ENCODE measurements at places on chromosomes 12 and 14.

- DNase-seq, result no peak
Observed at GRCh38 chr14:73254247-73255004, 17.1 kb downstream of the PAPLN start.

GRCh38 chr14:81211844-81212243 is 8.9 kb downstream of the GTF2A1 start:
- no peak for DNase-seq

DNA sequence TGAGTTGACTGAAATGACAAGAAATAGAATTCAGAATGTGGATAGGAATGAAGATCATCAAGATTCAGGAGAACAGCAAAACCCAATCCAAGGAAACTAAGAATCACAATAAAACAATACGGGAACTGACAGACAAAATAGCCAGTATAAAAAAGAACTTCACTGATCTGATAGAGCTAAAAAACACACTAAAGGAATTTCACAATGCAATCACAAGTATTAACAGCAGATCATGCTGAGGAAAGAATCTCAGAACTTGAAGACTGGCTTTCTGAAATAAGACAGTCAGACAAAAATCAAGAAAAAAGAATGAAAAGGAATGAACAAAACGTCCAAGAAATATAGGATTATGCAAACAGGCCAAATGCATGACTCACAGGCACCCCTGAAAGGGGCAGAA is 15.3 kb upstream of the OR5AU1 start:
- DNase-seq, result no peak

DNA sequence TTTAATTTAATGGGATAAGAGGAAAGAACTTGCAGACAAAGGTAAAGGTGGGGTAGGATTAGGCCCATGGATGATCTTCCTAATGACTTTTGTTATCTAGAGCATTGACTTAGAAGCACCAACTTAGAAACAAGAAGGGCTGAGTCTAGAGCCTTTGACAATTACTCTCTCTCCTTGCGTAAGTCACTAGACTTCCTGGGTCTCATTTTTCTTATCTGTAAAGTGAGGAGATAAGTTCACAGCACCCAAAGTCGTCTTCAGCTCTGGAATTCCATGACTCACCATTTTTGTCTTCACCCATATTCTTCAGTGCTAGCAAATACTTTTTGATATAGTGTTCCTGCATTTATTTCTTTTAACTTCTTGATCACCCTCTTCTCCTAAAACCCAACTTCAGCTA is 75.7 kb downstream of the SSPN start:
- no peak for DNase-seq

- no peak for DNase-seq
Observed at GRCh38 chr12:79233341-79233781, 368.8 kb downstream of the SYT1 start.

DNA sequence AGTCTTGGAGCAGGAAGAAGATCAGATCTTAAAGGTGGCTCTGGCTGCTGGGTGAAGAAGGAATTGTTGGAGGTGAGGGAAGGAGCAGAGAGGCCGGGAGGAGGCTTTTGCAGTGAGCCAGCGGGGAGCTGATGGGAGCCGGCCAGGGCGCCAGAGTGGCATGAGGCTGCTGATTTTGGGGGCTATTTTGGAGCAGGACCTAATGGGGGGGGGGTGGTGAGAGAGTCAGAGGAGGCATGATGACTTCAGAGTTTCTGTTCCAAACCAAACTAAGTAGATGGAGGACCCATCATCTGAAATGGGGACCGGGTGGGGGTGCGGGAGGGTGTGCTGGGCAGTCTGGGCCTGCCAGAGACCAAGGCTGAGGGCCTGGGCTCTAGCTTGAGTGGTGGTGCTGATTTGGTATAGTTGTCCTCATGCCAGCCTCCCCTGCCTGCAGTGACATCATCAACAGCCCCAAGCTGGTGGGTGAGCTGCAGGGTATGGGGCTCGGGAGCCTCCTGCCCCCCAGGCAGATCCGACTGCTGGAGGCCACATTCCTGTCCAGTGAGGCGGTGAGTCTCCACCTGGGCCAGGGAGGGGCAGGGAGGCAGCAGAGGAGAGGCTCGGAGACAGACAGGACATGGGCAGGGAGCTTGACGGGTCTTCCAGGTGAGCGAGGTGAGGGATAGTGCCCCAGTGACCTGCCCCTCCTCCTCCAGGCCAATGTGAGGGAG is 6.2 kb downstream of the TNFAIP2 start:
- DNase-seq, result no peak

- DNase-seq, result no peak
Observed at GRCh38 chr12:69003991-69004390, 71.0 kb upstream of the CPM start.

GRCh38 chr12:62711631-62712241 is 223.2 kb downstream of the PPM1H start:
- no peak for DNase-seq

GRCh38 chr14:61640158-61641136 is 54.9 kb upstream of the HIF1A start:
- DNase-seq, result no peak

- no peak for DNase-seq
Observed at GRCh38 chr12:124241776-124242528, 52.9 kb upstream of the RFLNA start.

DNA sequence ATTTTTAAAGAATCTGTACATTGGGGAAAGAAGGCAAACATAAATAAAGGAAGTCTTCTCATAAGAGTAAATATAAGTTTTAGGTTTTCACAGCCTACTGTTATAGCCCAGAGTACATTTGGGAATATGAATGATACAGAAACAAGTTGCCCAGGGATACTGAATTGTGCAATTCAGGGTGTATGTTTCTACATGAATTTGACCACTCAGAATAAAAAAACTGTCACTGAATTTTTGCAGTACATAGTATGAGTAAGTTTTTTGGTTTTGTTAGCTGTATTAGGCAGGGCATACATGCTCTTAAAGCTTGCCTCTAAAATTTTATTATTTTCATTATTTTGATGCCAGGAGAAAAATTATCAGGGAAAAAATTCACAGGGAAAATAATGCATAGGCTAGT is 6.6 kb upstream of the PCNX4 start:
- DNase-seq, result no peak

DNA sequence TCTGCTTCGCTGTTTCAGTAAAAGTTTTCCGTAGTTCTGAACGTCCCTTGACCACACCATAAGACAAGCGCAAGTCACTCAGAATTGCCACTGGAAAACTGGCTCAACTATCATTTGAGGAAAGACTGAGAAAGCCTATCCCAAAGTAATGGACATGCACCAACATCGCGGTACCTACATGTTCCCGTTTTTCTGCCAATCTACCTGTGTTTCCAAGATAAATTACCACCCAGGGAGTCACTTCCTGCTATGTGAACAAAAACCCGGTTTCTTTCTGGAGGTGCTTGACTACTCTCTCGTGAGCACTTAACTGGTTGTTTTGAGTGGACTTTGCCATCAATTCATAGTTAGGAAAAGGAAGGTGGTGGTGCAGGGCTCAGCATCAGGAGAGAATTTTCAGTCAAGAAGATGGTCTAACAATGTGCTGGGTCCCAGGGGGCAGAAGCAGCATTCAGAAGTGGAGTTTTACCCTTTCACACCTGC is 1.4 kb downstream of the EGLN3 start:
- DNase-seq, result no peak

- no peak for DNase-seq
Observed at GRCh38 chr12:6444031-6444430, 724 bp upstream of the CD27 start.

GRCh38 chr12:106308121-106308520 is 5.6 kb downstream of the TCP11L2 start:
- DNase-seq, result no peak

DNA sequence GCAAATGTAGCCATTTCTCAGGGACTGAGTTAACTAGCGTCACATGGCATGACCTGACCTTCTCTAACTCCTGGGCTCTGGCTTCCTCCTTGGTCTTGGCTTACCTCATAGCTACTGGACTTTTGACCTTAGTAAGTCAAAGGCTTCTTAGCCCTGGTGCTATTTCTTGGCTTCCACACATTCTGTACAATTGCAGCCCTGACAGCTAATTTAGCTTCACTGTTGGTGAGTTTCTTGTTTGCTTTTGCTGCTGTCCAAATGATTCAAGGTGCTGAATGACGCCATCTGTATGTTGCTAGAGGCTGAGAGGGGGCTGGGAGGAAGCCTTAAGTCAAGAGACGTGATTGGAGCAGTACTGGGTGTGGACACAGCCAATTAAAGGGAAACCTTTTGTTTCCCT is 202.7 kb downstream of the PRKD1 start:
- no peak for DNase-seq

GRCh38 chr12:108447168-108447832 is 67.8 kb upstream of the FICD start:
- DNase-seq, result no peak

DNA sequence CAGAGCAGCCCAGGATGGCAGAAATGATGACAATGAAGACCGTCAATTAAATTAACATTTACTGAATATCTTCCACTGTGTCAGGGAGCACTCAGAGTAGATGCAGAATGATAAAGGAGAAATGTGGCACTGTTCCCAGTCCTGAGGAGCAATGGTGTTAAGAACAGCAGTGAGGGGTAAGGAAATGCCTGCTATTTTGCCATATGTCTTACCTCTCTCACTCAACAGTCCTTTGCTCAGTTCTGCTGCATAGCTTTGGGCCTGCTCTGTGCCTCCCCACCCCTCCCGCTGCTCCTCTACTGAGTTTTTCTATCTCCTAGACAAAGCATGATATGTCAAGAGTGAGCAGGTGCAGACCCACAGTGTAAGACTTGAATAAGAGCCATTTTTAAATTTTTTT is 318.8 kb downstream of the NAV3 start:
- DNase-seq, result no peak

- DNase-seq, result no peak
Observed at GRCh38 chr14:105185001-105185400, 3.9 kb upstream of the NUDT14 start.

GRCh38 chr12:40831916-40832315 is 139.7 kb downstream of the CNTN1 start:
- no peak for DNase-seq

DNA sequence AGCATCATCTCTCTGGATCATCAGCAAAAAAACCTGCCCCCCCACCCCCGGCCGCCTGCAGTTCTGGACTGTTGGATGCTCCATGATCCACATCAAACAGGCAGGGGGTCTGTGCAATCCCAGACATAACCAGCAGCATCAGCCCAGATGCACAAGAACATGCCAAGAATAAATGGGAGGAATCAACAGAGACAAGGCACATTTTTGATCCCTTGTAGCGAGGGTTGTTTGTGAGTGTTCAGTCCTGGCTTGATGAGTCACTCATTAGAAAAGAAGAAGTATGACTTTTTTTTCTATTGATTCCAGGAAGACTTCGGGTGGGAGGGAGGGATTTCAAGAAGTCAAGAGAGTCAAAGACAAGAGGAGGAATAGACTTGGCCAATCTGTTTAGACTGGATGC is 244.2 kb downstream of the KSR2 start:
- no peak for DNase-seq

- DNase-seq, result no peak
Observed at GRCh38 chr12:109820816-109821381, 12.3 kb downstream of the TRPV4 start.

- no peak for DNase-seq
Observed at GRCh38 chr12:124562796-124563181, 4.6 kb downstream of the NCOR2 start.

DNA sequence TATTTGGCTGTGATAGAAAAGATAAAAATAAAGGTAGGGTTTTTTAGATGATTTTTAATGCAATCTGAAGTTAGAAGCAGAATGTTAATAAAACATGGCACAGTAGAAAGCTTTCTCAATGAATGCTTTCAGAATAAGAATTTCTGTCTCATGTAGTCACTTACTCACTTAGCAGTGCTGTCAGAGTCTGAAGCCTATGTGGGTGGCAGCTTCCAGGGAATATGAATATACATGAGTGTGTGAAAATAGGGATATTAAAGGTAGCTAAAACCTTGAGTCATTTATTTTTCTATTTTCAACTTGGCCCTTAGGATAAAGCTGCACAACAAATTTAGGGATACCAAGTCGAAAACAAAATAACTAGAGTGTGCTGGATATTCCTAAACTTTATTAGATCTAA is 427.9 kb downstream of the AEBP2 start:
- DNase-seq, result no peak

DNA sequence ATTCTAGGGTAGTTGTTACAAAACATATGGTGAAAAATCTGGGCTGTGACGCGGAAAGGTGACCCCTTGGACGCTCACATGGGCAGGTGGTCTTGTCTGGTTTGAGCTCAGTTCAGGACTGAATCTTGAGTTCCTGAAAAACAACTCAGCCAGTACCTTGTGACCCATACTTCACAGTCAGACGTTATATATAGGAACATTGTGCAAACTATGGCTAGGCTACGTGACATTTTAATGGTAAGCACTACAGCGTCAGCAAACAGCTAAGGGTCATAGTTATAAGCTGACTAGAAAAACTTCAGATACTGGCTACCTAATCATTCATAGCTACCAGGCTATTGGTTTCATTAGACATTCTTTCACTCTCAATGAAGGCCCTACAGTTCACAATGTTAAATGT is 14.8 kb upstream of the EDDM3A start:
- no peak for DNase-seq

GRCh38 chr14:23694085-23694948 is 58.2 kb downstream of the DHRS2 start:
- DNase-seq, result no peak

- DNase-seq, result peak; percentile 36
Observed at GRCh38 chr14:23327947-23328744, 6.9 kb downstream of the PABPN1 start.

DNA sequence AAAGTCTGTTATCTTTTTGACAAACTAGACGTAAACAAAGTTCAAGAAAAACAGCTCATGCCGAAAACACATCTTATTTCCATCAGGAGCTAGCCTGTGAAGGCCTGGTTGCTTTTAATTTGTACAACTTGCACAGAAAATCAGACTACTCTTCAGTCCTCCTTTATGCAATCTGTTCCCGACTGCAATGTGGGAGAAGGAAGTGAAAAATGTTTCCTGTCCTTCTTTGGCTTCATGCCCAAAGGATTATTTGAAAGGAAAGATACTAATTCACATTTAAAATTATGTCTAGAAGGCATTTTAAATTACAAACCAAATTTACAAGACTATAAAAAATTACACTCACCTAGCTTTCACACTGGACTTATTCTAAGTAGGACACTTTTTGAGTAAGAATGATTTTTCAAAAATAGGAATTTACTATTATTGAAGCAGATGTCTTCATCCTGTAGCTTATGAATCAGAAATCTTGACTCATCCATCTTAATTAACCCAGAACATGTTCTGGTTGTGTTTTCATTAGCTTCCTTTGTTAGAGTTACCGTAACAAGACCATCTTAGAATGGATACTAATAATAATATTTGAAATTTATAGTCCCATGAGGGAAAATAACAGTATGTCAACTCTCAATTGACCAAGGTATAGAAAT is 272.6 kb downstream of the PRKD1 start:
- DNase-seq, result no peak

DNA sequence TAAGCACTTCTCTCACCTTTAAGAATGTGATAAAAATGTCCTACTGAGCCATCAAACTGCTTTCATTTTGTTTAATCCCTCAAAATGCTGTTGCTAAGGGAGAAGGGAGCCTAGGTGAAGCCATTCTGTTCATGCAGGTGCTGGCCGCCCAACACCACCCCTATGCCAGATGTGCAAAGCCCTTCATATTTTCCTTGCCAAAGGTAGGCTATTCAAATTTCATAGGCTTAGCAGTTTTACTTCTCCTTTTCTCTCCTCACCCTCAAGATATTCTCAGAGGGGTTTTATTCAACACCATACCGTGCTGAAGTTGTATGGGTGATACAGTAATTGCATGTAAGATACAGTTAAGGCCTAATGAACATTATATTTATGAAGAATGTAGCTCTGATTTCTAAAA is 461.7 kb downstream of the GXYLT1 start:
- no peak for DNase-seq
